ENCODE measurements at places on chromosomes 1 and 21.

- DNase-seq: no peak
Measured at GRCh38 chr1:87197156-87197555, 131.5 kb upstream of the LMO4 start.

GRCh38 chr1:63774617-63775417 lies 1.0 kb downstream of the ROR1 start:
- DNase-seq: no peak

GRCh38 chr1:158527190-158527815 lies 26.9 kb downstream of the OR6Y1 start:
- DNase-seq: peak; percentile 17

DNA sequence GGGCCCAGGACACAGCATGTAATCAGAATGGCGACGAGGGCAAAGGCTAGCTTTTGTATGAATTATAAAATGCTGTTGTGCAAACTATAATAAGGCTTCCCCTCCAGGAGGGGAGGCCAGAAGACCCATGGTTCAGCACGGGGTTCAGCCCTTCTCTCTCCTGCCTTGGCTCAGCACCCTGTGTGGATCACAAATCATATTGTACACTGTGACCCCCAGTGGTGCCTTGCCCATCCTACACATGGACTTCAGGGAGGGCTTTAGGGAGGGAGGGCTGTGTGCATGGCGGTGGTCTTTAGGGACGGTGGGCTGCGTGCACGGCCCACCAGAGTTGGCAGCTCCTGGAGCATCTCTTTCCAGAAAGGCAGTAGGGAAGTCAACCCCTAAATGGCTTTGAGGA lies 120.8 kb upstream of the TNR start:
- DNase-seq: no peak

DNA sequence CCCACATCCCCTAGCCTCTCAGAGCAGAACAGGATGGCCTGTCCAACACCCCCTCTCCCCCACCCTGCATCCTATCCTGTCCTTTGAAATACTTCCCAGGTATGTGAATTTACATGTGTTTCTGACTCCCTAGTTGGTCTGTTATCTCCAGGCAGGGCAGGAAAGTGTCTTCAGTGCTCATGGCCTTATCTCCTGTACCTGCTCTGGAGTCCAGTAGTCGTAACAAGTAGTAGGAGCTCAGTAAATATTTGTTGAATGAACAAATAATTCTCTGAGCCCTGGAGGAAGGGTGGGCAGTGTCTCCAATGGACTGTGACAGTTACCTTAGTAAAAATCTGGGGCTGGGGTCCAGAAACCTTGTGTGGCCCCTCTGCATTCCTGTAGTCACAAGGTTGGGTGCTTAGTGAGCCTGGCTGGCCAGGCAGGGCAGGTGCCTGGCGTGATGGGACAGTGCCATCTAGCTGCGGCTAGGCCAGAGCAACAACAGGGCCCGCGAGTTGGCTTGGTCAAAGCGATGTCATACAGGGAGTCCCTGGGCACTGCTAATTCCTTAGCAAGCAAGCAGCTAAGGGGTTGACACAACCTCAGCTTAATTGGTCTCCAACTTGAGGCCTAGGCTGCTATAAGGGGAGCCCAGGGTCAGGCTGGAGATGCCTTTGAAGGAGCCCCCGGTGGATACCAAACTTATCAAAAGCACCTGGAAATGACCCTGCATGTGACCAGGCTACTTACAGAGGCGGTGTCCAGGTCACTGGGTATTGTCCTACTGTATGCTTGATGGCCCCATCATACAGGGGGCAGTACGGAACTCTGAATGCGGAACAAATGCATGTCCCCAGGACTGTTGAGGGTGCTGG lies 89.0 kb upstream of the PPM1J start:
- DNase-seq: peak; percentile 18

GRCh38 chr1:222976453-222976852 lies 161.6 kb downstream of the DISP1 start:
- DNase-seq: no peak

- no peak for DNase-seq
Measured at GRCh38 chr1:247443641-247444040, 14.3 kb downstream of the OR2B11 start.

DNA sequence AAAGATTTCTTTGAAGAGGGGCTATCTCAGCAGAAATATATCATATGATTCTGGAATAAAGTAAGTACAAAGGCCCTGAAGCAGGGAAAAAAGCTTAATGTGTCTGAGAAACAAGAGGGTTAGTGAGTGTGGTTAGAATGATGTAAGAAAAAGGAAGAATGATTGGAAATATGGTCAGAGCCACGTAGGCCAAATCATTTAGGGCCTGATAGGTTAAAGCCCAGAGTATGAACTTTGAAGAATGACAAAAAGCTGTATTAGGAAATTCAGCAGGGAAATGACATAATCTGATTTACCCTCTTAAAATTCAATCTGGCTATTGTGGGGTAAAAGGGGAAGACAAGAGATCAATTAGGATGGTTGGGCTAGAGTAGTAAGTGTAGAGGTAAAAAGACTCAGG lies 69.0 kb upstream of the MUTYH start:
- no peak for DNase-seq

GRCh38 chr1:35873243-35873750 lies 9.7 kb upstream of the AGO1 start:
- DNase-seq: no peak

DNA sequence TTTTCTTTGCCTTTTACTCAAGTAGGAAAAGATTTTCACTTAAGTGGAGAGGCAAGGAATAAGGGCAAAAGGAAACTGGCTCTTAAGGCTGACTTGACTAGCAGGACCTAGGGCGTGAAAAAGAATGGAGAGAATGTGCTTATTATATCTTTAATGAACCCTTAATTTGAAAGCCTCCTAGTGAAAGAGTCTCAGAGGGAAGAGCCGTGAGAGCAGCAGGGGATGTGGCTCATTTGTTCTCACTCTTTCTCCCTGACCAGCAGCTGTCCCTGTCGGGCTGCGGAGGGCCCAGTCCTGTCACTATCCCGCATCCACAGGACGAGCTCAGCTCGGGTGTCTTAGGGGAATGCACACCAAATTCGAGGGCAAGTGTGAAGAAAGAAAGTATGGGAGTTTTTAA lies 180.1 kb downstream of the EDEM3 start:
- no peak for DNase-seq

DNA sequence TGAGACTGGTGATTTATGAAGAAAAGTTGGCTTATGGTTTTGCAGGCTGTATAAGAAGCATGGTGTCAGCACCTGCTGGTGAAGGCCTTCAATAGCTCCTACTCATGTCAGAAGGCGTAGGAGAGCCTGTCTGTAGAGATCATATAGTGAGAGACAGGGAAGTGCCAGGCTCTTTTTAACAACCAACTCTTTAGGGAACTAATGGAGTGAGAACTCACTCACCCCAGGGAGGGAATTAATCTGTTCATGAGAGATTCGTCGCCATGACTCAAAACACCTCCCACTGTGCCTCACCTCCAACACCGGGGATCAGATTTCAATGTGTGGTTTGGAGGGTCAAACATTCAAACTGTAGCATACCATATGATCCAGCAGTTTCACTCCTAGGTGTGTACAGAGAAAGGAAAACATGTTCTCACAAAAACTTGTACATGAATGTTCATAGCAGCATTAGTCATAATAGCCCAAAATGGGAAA lies 72.6 kb downstream of the TTC3 start:
- no peak for DNase-seq

DNA sequence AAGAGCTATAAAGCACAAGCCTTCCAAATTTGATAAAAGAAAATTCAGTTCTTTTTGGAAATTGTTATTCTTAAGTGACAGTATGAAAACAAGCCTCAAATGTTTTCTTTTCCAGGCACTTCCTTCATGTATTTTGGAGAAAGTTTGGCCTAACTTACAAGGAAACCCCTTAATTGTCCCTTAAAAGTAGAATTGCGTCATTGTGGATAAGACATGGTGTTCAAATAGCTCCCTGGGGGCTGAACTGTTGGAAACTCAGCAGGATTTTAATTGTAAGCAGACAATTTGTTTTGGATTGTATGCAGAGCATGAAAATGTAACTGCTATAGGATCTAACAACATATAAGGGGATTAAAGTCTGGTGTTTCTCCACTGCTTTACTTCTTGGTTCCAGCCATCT lies 35.4 kb upstream of the FGGY start:
- no peak for DNase-seq

- DNase-seq: no peak
Measured at GRCh38 chr1:208682664-208683013, 438.5 kb upstream of the PLXNA2 start.

DNA sequence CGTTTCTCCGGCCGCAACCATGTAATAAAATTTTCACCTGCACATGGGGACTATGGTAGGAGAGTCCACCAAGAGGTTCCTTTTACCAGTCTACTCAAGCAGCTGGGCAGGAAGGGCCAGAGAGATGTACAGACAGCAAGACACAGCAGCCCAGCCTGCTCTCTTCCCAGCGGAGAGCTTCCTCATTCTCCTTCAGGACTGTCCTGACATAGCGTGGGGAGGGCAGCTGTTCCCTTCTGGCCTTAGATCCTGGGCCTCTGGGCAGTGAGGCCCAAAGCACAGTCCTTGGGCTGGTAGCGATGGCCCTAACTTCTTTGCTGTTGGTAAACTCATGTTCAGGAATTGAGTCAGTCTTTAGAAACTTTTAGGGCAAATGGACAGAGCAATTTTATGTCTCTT lies 89.1 kb downstream of the BCAR3 start:
- DNase-seq: no peak

- DNase-seq: no peak
Measured at GRCh38 chr21:44303490-44303981, 3.7 kb downstream of the PFKL start.

- no peak for DNase-seq
Measured at GRCh38 chr1:53498555-53499131, 39.4 kb downstream of the DMRTB1 start.

GRCh38 chr1:230165536-230165935 lies 98.5 kb downstream of the GALNT2 start:
- no peak for DNase-seq

DNA sequence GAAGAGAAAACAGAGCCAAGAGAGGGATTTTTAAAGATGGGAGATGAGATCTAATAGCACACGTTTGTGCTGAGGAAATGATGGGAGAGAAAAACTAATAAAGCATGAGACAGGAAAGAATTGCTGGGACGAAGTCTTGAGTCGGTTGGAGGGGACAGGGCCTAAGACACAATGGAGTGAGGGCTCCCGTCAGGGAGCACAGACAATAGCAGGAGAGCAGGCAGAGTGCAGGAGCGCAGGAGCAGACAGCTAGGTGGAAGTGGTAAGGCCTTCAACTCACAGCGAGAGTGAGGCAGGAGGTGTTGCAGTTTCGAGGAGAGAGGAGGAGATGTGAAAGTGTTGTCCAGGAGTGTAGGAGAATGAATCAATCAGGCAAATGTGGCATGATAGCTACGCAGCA lies 59.9 kb upstream of the SOX13 start:
- DNase-seq: no peak

DNA sequence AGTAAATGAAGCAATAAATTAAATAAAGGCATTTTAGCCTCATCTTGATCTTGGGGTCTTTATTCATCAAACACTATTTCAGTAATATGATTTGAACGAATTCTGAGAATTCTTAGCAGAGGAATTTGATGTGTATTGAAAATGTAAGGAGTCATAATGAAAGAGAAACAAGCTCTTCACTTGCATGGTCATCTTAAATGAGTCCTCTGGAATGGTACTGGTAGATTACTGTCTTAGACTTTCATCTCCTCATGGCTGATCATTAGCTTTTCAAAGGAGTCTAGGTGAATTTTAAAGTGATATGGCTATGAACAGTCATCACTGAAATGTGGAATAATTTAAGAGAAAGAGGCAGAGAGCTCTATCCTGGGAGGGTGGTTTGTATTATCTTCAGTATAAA lies 30.0 kb downstream of the PRRC2C start:
- DNase-seq: no peak

- DNase-seq: no peak
Measured at GRCh38 chr21:29939924-29940275, at the start of gene GRIK1. Gene GRIK1 (minus strand): TSS chr21:29939996.

- DNase-seq: peak; percentile 44
Measured at GRCh38 chr1:88655685-88656299, 28.3 kb upstream of the PKN2 start.

GRCh38 chr1:18288722-18289121 lies 181.1 kb downstream of the IGSF21 start:
- no peak for DNase-seq

- no peak for DNase-seq
Measured at GRCh38 chr1:63690966-63691700, 82.7 kb upstream of the ROR1 start.

- DNase-seq: no peak
Measured at GRCh38 chr1:30449428-30450147, 273.8 kb downstream of the MATN1 start.

- DNase-seq: no peak
Measured at GRCh38 chr1:152436593-152437496, 22.8 kb upstream of the CRNN start.

DNA sequence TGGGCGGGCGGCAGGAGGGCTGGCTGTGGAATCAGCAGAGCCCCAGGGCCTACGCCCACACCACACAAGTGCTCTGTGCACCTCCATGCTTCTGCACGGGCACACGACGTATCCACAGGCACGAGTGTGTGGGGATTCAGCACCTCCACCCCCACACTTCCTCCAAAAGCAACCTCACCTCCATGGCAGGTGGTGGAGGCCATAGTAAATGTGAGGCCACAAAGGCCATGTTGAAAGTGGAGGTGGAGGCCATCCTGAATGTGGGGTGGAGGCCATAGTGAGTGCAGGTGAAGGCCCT lies 125.4 kb upstream of the VAMP3 start:
- no peak for DNase-seq

DNA sequence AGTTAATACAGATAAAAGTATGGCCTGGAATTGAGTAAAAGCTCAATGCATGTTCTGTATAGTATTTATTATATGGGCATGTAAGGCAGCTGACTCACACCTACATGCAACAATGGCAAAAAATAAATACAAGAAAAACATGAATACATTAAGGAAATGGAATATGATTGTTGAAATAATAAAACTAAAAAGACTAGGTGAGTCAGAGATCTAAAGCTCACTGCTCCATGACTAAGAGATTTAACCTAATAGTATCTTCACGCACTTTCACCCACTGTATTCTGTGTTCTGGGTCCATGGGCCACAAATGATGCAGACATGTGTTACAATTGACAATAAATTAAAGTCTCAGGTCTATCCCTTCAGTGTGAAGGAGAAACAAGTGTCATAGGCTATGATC lies 607.0 kb downstream of the AGBL4 start:
- no peak for DNase-seq

Data from CD4-positive, alpha-beta T cell treated with Interleukin-4 for 4 hours (primary cell).